ENCODE measurements at places on chromosomes 12 and 14.

GRCh38 chr12:41108032-41108431 lies 80.1 kb upstream of the PDZRN4 start:
- DNase-seq: no peak

DNA sequence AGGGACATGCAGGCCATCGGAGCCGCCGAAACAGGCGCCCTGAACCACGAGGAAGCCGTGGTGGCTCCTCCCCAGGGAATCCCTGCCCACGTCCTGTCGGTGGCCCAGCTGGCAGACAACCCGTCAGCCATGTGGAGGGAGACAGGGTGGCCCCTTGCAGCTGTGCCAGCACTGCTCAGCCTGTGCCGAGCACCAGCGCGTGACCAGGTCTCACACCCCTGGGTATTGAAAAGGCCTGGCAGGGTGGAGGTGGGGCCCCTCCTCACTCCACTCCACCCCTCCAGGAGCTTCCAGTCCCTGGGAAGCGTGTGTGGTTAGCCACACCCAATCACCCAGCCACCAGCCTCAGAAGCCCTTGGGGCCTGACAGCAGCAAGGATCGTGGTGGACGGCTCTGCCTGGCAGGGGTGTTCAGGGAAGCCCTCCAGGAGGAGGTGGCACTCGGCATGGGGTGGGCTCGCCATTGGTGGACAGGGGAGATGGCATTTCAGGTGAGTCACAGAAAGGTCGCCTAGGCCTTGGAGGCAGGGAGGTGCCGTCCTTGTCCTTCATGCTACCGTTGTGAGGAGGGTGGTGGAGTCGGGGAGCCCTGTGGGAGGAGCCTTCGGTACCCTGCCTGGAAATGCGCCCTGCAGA lies 12.3 kb upstream of the DLK1 start:
- no peak for DNase-seq

GRCh38 chr14:26281280-26281998 lies 316.4 kb downstream of the NOVA1 start:
- peak; percentile 5 for DNase-seq

- no peak for DNase-seq
Measured at GRCh38 chr14:97156705-97157104, 359.5 kb downstream of the VRK1 start.

- no peak for DNase-seq
Measured at GRCh38 chr12:89801284-89801683, 92.6 kb upstream of the ATP2B1 start.

DNA sequence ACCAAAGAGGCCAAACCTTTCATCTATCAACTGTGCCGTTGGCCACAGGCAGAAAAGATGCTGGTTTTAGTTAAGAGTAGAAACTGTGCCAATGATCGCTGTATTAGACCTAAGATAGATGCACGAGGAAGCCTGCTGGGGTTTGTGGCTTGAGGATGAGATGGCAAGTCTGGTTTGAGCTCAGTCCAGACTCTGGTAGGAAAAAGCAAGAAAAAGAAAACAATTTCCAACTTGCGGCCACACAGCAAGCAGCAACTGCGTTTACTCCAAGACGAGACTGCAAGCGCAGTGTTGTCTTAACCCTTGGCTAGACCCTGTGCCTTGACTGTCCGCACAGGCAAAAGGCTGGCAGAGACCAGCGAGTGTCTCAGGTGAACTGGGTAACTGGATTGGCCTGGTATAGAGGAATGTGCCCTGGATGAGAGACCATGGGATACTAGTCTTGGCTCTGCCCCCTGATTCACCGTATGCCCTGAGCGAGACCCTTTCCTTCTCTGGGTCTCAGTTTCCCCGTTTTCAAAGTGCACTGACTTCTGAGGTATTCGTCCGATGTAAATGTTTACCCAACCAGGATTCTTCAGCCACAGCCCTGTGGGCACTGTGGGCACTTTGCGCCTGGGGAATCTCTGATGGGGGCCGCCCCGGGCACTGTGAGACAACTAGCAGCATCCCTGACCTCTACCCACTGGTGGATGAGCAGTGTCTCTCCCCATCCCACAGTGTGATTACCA lies 113.4 kb downstream of the DICER1 start:
- DNase-seq: no peak

DNA sequence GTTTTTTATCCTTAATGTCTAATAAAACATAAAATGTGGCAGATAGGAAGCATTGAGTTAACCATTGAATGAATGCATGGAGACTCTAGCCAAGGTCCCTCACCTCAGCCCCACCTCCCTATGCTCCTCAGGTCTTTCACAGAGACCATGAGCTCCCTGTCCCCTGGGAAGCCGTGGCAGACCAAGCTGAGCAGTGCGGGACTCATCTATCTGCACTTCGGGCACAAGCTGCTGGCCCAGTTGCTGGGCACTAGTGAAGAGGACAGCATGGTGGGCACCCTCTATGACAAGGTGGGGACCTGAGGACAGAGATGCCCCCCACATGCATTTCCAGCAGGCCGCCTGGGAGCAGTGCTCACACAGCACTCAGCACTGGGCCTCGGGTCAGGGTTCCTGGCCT lies 3.4 kb downstream of the MYG1 start:
- DNase-seq: no peak

DNA sequence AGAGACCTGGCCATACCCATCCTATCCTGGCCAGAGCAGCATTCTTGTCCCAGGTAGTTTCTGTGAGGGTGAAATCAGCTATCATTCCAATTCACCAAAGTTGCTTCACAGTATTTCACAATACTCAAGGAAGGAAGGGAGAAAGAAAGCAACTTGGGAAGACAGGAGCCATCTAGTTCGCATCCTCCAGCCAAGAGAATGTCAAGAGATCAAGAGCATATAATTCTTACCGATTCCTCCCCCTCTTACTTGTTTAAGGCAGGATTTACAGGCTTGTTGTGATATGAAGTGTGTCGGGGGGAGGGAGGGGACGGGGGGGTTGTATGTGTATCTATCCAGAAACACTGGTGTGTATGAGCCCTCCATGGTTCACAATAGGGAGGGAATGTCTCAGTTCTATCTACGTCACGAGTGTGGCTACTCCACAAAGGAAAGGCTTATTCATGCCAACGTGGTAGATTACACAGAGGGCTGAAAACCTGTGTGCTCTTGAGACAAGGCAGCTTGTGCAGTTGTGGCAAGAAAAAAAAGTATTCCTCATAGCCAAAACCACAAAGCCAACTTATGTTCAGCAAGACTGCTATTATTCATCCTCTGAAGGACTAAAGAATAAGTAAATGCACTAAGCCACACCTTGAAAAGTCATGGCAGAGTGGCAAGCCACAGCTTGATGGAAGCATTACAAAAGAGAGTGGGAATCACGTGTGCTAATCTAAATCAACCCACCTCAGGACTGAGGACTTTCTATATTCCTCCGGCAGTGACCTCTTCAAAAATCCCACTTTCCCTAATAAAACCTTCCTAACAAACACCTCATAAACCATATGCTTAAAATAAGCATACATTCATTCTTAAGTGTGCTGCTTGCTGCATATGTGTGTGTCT lies 35.0 kb downstream of the CORO1C start:
- no peak for DNase-seq

- no peak for DNase-seq
Measured at GRCh38 chr12:111154147-111154834, 214.6 kb downstream of the PHETA1 start.

DNA sequence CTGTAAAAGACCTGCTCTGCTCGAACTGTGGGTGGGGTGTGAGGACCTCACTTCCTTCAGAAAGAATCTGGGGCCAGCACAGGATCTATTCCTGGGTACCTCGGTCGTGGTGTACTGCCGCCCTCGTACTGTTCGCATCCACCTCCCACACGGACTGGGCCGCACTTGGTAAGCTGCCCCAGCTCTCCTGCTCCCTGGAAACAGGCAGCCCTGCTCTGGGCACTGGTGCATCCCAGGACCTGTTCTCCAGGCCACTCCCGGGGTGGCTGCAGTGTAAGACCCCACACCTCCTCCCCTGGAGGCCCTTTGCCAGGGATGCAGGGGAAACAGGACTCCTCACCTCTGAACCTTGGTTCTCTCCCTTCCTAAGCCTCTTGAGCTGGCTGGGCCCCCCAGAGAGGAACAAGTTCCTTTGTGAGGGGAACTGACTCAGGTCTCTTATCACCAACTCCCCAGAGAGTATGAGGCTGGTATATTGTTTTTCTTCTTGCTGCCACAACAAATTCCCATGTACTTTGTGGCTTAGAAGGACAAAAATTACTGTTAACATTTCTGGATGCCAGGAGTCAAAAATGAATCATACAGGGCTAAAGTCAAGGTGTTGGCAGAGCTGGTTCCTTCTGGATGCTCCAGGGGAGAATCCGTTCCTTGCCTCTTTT lies 276.5 kb downstream of the NUAK1 start:
- no peak for DNase-seq

- DNase-seq: no peak
Measured at GRCh38 chr12:68913682-68914081, 19.3 kb downstream of the CPM start.

DNA sequence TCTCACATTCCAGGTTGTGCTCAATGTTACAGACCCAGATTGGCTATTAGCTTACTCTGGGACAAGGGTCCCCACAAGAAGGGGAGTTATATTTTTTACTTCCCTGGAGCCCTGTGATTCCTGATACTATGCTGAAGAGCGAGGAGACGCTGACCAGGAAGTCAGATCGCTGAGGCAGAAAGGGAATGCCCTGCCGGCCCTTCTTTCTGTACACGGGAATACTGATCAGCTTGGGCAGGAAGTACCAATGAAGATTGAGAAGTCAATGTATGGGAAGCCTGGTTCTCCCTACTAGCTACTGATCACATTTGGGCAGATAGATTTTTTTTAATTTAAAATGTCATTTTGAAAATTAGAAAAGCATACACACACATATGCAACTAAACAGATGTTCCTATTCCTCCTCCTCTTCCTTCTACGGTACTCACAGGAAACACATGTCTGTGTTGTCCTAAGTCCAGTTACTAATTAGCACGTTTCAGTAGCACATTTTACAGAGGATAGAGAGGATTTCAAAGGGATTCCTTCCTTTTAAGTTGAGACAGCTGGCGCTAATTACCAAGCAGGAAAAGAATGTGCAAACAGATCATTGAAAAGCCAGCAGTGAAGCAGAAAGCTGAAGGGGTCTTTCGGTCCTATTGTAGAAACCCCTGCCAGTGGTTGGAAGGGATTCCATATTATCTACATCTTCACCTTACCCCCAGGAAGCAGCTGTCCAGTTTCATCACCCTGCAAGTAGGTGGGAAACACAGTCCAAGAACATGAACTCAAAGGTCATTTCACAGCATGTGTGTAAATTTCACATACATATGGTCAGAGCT lies 292.4 kb downstream of the DUSP6 start:
- DNase-seq: no peak

DNA sequence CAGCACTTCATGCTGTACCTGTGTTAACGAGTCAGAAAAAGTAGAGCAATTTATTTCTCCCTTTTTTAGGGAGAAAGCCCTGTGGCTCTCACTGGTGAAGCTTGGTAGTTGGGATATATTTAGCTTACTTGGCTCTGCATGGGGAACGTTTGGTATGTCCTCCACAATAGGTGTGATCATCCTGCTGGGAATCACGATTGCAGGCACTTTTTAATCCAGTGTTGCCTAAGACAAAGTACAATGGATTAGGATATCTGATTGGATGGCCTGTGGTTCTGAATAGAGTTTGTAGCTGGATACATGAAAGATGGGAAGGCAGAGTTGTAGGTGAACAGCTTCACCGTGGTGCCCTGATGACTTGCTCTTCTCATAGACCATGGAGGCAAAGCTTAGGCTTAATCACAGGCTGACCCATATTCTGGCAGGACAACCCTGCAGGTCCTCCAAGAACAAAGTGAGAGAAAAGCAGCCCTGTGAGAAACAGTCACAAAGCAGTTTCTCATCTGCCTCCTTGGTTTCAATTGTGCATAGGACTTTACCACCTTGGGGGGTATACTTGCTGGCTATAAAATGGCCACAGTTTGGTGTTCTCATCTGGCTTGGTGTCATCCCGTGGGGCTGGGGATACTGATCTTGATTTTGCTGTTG lies 7.5 kb downstream of the RESF1 start:
- no peak for DNase-seq

- peak; percentile 55 for DNase-seq
Measured at GRCh38 chr14:20327005-20327869, 5.8 kb downstream of the CCNB1IP1 start.

DNA sequence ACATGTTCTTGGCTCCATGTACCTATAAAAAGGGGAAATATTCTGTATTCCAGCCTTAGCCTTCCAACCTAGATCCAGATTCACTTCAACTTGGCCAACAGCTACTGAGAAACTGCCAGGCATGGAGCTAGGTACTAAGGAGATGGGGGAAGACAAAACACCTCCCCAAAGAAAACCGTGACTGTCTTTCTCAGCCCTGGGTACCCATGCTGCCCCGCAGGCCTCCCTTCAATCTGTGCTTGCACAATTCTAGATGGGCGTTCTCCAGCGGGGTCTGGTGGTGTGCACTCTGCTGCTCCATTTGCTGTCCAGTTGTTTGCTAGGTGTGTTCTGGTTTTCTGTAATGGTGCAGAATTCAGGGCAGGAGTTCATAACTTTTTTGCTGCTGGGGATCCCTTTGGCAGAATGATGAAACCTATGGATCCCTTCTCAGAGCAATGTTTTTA lies 817 bp upstream of the KRT4 start:
- DNase-seq: no peak

- no peak for DNase-seq
Measured at GRCh38 chr14:76918256-76918781, 92.1 kb downstream of the LRRC74A start.

DNA sequence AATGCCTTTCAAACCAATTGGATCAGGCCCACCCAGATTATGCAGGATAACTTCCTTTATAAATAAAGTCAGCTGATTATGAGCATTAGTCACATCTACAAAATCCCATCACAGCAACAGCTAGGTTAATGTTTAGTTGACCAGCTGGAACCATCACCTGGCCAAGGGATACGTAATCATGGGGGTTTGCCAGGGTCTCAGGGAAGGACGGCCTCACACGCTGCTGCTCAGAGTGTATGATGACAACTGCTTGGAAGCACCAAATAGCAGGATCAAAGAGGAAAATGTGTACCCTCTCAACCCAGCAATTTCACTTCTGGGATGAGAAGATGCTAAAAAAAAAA lies 162.6 kb downstream of the SLC15A4 start:
- DNase-seq: no peak

DNA sequence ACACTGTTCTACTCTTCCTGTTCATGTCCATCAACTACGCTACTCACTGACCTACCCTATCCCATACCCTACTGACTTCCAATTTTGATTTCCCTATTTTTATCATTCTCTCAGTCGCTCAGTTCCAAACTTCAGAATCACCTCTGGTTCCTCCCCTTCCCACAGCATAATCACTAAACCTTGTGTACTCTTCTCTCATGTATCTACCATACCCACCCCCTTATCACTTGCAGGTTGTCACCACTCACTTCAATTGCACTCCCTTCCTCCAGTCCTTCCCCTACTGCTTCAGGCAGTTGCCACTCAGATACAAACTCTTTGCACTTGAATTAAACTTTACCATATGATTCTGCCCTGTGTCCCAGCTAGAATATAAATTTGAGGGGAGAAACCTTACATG lies 6.3 kb downstream of the RACGAP1 start:
- DNase-seq: no peak

GRCh38 chr12:53674977-53675700 lies 744 bp downstream of the ATP5MC2 start:
- no peak for DNase-seq

Data from A549 (cell line).